Activated T-helper 1 cell treated with anti-CD3 and anti-CD28 coated beads, Interleukin-2, amount 50 U/mL, for 16 hours (primary cell): ENCODE measurements at places on chromosomes 5 and 9.

DNA sequence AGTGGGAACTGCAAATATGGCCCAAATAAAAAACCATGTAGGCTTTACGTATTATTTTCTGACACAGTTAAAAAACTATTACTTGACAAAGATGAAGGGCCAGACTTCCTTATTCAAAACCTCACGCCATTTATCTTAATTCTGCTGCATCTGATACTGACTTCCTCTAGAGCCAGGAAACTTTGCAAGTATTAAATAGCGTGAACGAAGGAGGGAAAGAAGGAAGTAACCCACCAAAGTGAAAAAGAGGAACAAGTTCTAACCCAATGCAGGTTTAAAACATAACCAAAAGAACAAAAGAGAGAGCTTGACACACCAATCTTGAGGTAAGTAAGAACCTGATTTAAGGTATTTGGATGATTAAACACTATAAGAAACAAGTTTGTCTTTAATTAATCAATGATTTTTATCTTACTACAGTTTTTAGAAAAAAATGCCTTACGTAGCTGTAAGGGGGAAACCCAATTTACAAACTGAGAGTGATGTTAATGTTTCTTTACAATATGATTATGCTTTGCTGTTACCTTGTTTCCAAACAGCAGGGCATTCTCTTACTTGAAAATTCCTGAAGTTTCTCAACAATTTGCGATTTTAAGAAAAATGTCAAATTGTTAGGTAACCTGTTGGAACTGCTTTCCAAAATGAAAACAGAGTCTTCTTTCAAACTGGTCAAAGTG, at the start of gene GAPT:
TSS of gene GAPT (plus strand) at position 220 of the 677 bp plus-strand sequence. CDS start 3,102 bp downstream, outside the sequence.
- DNase-seq = no peak

- DNase-seq = no peak
Observed at GRCh38 chr5:144378681-144379080, 208.0 kb downstream of the KCTD16 start.

GRCh38 chr5:151570058-151570457, 21.1 kb downstream of the FAT2 start:
- DNase-seq = no peak

DNA sequence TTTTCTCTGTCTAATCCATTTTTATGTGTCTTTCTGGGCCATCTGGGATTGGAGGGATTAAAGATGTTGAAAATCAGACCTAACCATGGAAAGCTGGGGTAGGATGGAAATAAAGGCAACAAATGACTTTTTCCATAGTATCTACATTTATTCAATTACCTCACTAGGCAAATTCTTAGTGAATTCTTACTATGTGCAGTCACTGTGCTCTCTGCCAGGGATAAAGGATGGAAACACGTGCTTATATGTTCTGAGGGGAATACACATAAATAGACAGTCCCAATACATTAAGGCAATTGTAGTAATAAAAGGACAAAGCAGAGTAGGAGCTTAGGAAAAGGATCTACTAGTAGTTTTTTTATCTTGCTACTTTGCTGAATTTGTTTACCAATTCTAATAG, 214.2 kb downstream of the PRR16 start:
- no peak for DNase-seq

DNA sequence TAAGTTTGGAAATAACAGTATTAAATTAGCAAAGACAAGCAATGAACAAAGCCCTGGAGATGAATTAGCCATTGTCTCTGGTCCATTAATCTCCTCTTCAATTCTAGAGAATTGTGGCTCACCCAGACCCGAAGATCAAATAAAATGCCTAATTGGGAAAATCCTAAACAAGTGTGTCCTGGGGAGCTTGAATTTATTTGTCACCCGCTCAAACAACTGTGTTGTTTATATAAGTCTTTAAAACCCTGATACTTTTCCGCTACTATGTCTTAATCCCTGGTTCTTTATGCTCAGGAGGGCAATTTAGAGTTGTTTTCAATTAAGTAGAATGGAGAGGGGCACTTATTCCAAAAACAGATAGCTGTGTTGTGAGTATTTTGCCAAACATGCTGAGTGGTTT, 128.4 kb downstream of the ANXA1 start:
- DNase-seq = no peak

GRCh38 chr5:66518753-66519152, 77.4 kb upstream of the MAST4 start:
- DNase-seq = no peak

GRCh38 chr9:12666813-12667212, 26.4 kb upstream of the TYRP1 start:
- DNase-seq = no peak

- DNase-seq = no peak
Observed at GRCh38 chr5:113071401-113071800, 94.8 kb downstream of the DCP2 start.

GRCh38 chr9:17614903-17615302, 36.0 kb downstream of the SH3GL2 start:
- DNase-seq = no peak

- DNase-seq = no peak
Observed at GRCh38 chr5:78648359-78649210, at the start of gene LHFPL2. Gene LHFPL2, minus strand, starts transcription at chr5:78648772. Its CDS starts 138,559 bp downstream, at chr5:78510213.

GRCh38 chr5:150141544-150142184, 14.0 kb downstream of the PDGFRB start:
- DNase-seq = no peak

DNA sequence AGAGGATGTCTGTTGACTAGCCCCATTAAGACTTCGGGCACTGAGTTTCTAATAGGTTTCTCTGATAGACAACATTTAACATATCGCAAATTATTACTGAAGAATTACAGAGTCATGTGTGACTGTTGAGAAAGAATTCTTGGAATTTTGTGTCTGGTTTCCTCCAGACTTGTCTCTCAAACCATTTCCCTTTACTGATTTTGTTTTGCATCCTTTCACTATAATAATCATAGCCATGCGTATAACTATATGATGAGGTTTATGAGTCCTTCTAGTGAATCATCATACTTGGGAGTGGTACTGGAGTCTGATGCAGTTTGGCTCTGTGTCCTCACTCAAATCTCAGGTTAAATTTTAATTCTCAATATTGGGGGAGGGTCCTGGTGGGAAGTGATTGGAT, 27.0 kb downstream of the ZNF169 start:
- DNase-seq = no peak

- no peak for DNase-seq
Observed at GRCh38 chr9:72464857-72465592, 56.4 kb upstream of the TMC1 start.

GRCh38 chr9:37036776-37037502, 2.9 kb upstream of the PAX5 start:
- DNase-seq = no peak

DNA sequence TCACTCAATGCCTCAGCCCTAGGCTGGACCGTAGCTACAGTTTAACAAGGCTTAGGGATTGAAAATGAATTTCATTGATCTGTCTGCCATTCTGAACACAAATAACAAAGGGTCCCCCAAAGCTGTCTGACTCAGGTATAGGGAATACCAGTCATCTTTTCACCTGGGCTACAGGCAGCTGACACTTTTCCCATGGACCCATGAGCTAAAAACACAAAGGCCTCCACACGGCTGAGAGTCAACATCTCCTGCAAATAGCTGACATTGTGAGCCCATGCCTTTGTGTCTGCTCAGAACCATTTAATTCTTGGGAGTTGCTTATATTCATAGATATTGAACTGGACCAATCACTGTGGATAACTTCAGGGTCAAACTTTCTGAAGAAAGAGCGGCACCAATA, 121.1 kb upstream of the SLIT3 start:
- DNase-seq = no peak

- no peak for DNase-seq
Observed at GRCh38 chr9:130301483-130302286, 36.1 kb downstream of the HMCN2 start.

DNA sequence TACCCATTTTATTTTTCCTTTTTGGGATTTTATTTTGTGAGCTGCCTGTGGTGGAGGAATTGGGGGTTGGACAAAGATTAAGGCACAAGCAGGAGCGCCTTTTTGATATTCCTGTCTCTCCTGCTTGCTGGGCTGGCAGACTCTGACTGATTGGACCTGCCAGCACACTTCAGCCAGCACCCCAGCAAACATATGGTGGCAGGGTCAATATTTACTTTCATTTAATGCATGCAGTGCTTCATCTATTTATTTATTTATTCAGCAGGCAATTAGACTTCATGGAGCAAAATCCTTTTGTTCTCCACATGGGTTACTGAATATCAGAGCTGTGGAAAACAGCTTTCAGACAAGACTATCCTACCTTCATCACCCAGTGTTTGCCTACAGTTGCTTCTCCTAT, 48.4 kb upstream of the EPB41L4A start:
- no peak for DNase-seq

DNA sequence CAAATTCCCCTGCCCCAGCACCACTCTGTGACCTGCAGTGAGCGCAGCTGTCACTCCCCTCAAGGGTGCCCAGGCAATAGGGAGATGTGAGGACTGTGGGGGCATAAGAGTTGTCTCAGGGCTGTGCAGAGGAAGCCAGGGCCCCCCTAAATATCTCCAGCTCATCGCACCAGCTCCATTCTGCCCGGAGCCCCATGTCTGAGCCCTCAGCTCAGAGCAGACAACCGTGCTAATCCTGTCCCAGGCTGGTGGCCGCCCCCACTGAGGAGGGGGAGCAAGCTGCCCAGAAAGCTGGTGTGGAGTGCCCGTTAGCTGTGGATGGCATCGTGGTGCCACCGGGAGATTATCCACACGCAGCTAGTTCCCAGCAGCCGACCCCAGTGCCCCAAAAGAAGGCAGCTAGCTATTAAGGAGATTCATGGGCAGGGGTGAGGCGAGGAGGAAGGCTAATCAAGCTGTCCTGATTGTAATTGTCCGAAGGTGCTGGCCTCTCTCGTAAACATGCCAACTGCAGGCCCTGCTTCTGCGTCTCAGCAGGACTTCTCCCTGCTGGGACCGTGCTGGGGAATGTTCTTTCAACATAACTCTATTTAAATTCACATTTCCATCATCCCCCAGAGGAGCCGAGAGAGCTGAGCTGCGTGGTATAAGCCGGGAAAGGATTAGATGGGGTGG, 17.0 kb upstream of the FIBCD1 start:
- DNase-seq = no peak

- DNase-seq = no peak
Observed at GRCh38 chr5:178330791-178331404, 98.3 kb upstream of the PHYKPL start.

GRCh38 chr9:6634444-6634843, 11.1 kb downstream of the GLDC start:
- DNase-seq = no peak

GRCh38 chr5:91643797-91644196, 260.7 kb upstream of the ARRDC3 start:
- DNase-seq = no peak

DNA sequence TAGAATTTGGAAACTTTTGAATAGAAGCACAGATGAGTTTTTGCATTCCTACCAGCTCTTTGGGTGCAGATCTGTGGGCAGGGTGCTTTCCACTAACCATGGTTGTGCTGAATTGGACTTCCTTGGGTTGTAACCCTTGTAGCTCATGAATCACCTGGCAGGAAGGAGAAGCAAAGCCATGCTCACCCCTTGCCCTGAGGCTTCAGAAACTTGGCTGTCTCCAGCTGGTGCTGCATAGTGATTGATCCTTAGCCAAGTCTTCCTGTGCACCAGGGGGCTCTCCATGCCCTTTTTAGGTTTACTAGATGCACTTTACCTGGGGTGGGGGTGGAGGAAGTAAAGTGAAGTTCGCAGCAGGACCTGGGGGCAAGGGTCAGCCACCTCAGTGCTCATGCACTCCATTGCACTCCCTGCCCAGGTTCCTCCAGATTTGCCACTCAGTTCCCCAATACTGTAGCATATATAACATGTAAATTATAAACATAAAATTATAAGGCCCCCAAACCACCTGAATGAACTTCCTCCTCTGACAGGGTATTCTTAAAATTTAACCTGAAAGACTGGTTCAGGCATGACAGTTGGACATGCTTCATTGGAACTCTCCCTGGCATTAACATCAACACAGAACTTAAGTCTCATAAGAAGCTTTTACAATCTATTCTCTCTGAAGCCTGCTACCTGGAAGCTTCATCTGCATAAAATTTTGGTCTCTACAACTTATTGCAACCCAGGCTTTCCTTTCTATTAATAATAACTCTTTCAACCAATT, 25.8 kb upstream of the IFNA14 start:
- no peak for DNase-seq

DNA sequence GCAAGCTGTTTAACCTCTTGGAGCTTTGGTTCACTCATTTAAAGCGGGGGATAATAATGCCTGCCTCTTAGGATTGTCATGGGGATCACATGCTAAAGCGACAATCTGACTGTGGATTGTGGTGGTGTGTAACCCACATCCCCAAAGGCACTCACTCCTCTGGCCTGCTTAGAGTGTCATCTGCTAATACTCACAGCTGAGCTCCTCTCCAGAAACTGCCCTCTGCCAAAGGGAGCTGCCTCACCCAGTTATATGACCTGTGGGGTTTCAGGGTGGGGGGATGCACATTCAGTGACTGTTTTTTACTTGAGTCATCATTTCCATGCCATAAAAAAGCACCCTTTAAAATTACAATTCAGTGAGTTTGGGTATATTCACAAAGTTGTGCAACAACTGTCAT, 110.0 kb upstream of the SPOCK1 start:
- no peak for DNase-seq

GRCh38 chr5:82158755-82159413, 119.3 kb downstream of the RPS23 start:
- DNase-seq = no peak

GRCh38 chr5:123112196-123112595, 23.2 kb downstream of the PRDM6 start:
- DNase-seq = no peak

DNA sequence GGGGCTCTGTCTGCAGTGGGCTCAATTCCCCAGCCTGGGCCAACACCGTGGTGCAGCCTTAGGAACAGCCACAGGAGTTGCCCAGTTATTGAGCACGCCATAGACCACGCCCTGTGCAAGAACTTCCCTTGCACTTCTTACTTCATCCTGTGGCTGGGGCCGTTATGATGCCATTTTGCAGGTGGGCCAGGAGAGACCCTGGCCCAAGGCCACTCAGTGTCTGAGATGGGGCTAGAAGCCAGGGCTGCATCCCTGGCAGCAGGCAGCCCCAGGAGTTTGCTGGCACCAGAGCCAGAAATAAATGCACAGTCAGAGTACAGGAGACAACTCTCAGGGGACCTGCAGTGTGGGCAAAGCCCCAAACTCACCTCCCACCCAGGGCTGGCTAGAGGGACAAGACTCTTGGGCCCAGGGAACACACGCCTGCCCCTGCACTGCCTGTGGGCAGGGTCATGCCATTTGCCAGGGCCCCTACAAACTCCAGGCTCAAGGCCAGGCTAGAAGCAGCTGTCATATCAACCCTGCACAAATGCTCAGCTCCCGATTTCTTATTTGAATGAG, 6.7 kb downstream of the CORO2A start:
- no peak for DNase-seq

GRCh38 chr5:97918620-97919019, 735.6 kb upstream of the RIOK2 start:
- DNase-seq = no peak
